ENCODE measurements at places on chromosomes 11 and 22.

GRCh38 chr11:105092256-105093239, 47.0 kb downstream of the CARD18 start:
- DNase-seq, result no peak

- peak; percentile 6 for DNase-seq
Observed at GRCh38 chr11:63613517-63614135, 607 bp downstream of the PLAAT3 start.

DNA sequence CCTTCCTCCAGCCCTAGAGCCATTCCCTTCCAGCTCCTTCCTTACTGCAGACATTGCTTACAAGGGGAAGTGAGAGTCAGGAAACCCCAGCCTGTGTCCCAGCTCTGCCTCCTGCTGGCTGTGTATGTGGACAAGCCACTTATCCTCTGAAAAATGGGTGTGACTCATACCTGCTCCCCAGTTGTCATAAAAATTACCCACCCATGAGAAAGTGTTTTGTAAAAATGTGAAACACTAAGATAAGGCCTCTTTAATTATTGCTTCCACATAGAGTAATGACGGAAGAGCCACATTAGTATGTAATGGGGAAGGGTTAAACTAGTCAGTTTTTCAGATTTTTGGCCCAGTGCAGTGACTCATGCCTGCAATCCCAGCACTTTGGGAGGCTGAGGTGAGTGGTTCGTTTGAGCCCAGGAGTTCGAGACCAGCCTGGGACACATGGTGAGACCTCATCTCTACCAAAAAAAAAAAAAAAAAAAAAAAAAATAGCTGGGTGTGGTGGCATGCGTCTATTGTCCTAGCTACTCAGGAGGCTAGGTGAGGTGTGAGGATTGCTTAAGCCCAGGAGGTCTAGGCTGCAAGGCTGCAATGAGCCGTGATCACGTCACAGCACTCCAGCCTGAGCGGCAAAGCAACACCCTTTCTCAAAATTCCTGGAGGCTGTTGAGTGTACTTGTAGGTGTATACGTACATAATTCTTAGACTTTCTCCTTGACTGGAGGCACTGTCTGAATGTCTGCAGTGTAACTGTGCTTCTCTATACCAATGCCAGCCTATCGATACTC, 84.9 kb downstream of the CTTN start:
- no peak for DNase-seq

GRCh38 chr11:72471005-72471898, 36.9 kb upstream of the CLPB start:
- peak; percentile 9 for DNase-seq

GRCh38 chr11:34267013-34267412, 90.8 kb downstream of the ABTB2 start:
- DNase-seq, result no peak

- no peak for DNase-seq
Observed at GRCh38 chr22:24157822-24158135, 23.5 kb upstream of the SUSD2 start.

DNA sequence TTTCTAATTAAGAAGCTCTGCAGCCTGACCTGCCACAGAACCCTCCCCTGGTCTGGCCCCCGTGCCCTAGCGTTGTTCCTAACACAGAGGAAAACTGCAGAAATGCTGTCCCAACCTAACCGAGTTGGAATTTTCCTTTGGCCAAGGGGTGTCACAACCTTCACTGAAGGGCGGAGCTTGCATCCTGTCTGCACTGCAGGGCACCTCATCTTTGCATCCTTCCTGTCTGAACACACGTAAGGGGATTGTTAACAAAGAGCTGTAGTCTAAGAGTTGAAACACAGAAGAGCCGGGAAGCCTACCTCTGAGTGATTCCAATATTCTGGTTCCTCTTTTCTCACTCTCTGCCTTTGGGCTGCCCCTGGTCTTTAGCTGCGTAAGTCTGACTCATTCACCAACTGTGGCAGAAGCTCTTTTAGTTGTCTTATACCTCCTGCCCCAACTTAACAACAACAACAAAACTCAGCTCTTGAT, 1.6 kb downstream of the DIXDC1 start:
- no peak for DNase-seq

GRCh38 chr11:86869531-86869930, 69.2 kb downstream of the PRSS23 start:
- DNase-seq, result no peak

DNA sequence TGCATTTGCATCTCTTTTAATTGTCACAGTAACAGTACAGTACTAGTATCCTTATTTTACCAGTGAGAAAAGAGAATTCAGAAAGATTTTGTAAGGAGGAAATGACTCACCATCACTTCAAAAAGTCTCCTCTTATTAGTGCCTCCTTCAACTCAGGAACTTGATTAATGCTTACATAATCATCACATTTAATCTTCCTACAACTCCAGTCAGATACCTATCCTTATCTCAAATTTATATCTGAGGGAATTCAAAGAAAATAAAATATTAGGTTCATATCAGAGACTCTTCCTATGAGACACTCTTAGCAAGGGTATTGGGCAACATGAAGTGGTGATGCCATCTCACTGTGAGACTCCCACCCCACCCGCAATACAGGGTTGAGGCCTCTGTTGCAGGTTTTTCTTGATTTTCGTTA, 26.1 kb upstream of the CTSC start:
- DNase-seq, result no peak

GRCh38 chr22:19608003-19608690, 83.9 kb upstream of the CLDN5 start:
- DNase-seq, result no peak

DNA sequence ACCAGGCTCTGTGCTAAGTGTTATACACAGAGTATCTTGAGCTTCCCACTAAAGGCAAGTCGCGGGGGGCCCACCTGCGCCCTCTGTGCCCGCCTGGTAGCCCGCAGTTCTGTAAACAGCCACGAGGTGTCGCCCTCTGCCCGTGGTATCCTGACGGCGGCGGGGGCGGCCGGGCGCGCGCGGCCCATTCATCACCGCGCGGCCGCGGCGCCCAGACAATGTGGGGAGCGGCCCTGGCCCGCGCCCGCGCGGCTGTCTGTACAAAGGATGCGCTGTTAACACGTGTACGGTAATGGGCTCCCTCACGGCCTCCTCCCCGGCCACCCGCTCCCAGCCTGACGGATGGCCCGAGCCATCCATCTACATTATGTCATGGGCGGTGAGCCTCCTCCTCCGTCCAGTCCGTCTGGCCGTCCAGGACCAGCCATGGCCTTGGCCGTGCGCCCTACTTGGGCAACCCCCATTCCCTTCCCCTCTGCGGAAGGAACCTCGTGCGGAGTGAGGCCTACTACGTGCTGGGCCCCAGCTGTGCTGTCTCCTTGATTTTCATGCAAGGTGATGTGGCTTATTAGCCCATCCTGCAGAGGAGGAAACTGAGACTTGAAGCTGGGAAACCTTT, 99.4 kb downstream of the MIAT start:
- DNase-seq, result no peak

GRCh38 chr22:17753401-17753989, 20.8 kb downstream of the BID start:
- DNase-seq, result no peak

DNA sequence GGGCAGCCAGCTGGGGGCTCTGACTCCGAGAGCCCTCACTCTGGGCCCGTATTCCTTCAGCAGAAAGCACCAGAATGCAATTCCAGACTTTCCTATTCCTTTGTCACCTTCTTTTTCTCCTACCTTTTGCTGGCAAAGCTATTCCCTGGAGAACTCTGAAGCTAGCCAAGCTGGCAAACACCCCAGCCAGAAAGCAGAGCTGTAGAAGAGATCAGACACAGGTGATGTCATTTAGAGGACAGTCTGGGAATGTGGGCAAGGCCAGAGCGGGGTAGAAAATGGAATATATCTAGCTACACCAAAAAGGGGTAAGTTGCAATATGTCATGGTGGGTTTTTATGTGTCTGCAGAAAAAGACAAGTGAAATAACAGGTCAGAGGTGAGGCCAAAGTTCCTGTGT, 205.1 kb downstream of the NXPE2 start:
- DNase-seq, result no peak

GRCh38 chr22:22753526-22754267, 109.3 kb downstream of the GGTLC2 start:
- peak; percentile 65 for DNase-seq

DNA sequence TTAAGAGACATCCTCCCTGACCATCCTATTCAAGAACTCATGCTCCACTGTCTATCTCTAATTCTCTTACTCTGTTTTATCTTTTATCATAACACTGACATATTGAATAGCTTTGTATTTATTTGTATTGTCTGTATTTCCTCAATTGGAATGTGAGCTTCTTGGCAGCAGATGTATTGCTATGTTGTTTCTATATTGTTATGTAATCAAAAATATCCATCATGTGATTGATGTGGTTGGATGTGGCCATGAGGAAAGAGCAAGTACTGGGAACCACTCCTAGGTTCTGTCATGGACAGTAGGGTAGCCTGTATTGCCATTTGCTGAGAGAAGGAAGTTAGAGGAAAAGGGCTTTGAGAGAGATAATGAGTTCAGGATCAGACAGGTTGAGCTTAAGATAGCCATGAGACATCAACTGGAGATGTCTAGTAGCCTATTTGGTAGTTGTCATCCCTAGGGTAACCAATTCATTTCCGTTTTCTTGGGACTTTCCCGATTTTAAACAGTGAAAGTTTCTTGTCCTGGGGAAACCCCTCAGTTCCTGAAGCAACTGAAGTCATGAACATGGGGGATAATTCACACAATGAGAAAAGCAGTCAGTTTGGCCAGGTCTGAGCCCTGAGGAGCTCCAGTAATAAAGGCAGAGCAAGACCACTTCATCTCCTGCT, 404.5 kb downstream of the INSC start:
- DNase-seq, result no peak

GRCh38 chr11:116929414-116930090, 92.1 kb upstream of the APOA1 start:
- no peak for DNase-seq

DNA sequence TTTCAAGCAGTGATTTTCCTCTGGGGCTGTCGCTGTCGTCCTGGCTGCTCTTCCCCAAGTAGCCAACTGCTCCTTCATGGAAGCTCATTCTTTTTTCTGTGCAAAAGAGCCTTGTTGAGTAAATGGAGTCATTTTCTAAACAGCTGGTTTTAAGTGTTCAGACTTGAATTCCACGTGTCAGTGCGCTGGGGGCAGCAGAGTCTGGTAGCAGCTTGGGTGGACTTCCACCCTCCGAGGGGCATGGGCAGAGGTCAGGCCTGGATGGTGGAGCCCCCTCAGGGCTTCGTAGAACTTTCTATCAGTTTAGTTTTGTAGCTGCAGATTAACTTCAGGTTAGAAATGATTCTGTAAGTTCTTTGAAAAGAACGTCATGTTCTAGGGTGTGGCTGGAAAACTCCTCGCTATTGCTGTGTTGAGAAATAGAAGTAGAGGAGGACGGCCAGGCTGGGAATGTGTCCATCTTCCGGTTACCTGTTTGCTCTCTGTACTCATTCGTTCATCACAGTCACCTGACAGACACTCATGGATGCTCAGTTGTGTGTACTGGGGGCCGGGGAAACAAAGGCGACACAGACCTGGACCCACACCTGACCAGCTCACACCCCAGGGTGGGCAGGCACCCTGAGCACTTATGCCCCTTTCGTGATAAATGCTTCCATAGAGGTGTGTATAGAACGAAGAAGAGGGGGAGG, 270.7 kb downstream of the TBC1D22A start:
- DNase-seq, result no peak

- no peak for DNase-seq
Observed at GRCh38 chr11:1354125-1354938, 35.4 kb upstream of the BRSK2 start.

GRCh38 chr11:8805296-8805695, 105.7 kb upstream of the AKIP1 start:
- DNase-seq, result no peak

GRCh38 chr11:14347494-14347893, 11.5 kb downstream of the RRAS2 start:
- DNase-seq, result no peak

DNA sequence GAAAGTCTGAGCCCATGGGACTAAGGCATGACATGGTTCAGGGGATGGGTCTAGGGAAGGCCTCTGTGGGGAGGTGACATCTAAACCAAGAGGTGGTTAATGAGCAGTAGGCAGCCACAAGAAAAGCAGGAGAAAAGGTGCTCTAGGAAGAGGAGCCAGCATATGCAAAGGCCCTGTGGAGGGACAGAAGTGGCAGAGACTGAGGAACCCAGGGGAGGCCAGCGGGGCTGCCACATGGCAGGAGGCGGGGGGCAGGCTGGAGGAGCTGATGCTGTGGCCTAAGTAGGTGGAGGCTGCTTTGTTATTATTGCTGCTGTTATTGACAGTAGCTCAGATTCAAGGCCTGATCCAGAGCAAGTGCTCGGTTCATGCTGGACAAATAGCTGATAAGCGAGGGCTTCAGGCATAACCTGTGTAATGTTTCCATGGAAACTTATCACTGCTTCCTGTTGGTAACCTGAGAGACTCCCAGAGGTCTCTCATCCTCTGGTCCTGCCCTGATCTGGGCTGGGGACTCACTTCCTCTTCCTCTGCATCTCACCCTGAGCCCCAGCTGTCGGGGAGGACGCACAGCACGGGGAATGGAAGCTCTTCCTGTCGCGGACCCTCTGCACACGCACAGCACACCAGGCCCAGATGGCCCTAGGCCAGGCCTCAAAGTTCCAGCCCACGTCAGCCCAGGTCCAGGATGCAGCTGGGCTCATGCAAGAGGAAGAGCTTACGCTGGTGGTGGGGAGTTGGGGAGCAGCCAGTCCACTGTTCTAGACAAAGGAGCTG, 75.2 kb upstream of the TP53I11 start:
- DNase-seq, result no peak

DNA sequence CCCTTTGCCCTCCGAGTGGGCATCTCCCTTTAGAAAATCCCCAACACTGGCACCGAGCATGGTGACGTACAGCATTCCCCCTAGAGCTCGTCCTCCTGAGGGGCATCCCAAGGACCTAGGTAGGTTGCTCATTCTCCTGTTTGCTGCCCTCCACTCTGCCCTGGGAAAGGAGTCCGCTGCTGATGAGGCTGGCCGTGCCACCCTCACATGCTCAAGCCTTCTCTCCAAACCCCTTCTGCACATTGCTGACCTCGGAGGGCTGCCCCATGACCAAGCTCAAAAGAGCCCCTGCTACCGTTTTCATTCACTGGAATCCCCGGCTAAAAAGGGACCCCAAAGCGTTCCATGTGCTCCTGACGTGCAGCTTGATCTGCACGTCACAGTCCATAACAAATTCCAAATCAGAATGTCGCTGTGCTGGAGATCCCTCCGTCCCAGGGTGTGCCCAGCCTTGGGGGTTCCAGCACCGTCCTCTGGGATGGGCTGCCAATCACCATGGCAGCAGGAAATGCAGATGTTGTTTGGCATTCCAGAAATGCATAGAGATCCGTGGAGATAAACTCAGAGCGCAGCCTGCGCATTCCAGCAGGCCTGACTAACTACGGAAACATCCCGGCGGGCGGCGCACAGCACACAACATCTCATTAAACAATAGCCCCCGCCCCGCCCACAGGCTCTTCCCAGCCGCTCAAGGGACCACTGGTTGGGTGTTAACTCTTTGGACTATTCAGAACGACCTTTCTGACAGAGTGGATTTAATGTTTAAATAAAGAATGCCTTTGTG, 26.3 kb upstream of the GNB1L start:
- DNase-seq, result no peak

GRCh38 chr11:71502871-71503435, 24.1 kb upstream of the KRTAP5-7 start:
- no peak for DNase-seq

- DNase-seq, result no peak
Observed at GRCh38 chr11:1888811-1889210, 2.9 kb downstream of the PRR33 start.
